Bronchial epithelial cell (primary cell): ENCODE measurements at places on chromosomes 13 and 19. TPM values are rescaled to one million over a fixed set of nuclear protein-coding genes. Genes with fewer than 3 reads are reported as not detected.

DNA sequence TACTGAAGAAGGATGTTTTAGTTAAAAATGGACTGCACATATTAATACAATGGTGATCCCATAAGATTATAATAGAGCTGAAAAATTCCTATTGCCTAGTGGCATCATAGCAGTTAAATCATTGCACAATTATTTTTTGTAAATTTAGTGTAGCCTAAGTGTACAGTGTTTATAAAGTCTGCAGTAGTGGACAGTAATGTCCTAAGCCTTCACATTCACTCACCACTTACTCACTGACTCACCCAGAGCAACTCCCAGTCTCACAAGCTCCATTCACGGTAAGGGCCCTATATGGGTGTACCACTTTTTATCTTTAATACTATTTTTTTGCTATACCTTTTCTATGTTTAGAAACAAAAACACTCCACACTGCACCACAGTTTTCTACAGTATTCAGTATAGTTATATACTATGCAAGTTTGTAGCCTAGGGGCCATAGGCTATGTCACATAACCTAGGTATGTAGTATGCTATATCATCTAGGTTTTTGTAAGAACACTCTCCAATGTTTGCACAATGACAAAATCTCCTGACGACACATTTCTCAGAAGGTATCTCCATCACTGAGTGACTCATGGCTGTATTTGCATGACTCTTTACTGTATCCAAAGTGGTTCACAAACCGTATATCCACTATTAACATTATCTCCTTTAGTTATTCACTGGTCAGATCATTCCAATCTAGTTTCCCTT lies 536.0 kb downstream of the KLF12 start:
- peak; percentile 99 for DNase-seq

Gene DIRAS1
- under 0.01 TPM in 2 replicates for total RNA-seq

DNA sequence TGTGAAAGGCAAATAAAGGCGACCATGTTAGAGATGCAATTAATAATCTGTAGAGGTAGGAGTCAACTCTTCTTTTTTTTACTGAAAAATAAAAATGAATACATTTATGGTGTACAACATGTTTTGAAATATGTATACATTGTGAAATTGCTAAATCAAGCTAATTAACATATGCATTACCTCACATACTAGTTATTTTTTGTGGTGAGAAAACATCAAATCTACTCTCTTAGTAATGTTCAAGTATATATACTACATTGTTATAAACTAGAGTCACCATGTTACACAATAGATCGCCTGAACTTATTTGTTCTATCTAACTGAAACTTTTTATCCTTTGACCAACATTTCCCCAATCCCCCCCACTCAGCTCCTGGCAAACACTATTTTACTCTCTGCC lies 143.2 kb downstream of the POU4F1 start:
- no peak for DNase-seq

- no peak for DNase-seq
Measured at GRCh38 chr19:35337097-35337983, 8.4 kb downstream of the CD22 start.

Gene NPHS1
- not detected in 2 replicates for total RNA-seq

DNA sequence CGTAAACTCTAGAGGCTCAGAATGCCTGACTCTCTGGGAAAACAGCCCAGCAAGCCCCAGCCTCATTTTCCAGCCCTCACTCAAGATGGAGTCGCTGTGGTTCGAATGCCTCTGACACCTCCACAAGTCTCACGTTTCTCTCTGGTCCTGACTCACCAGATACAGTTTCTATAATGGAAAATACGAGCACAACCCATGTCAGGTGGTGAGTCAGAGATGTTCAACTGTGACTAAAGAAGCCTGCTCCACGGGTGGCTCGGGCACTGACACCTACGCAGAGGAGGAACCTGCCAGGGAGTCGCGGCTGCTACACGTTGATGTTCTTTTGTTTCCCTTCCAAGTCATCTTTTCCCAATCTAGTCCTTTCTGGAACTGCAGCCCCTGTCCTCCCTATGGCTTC lies 87.1 kb upstream of the STK24 start:
- DNase-seq: peak; percentile 89

Gene ZNF726
- total RNA-seq: 0.79 and 3.2 TPM in 2 replicates

Gene FAM83E
- total RNA-seq: 21.9 and 62.3 TPM in 2 replicates

- DNase-seq: peak; percentile 5
Measured at GRCh38 chr19:30512176-30513081, 140.2 kb downstream of the ZNF536 start.

Gene IFNL1
- total RNA-seq: not detected in 2 replicates

GRCh38 chr13:69050696-69051095 lies 1056.9 kb upstream of the ATXN8OS start:
- no peak for DNase-seq

GRCh38 chr13:101835920-101836319 lies 383.4 kb downstream of the ITGBL1 start:
- DNase-seq: no peak

- no peak for DNase-seq
Measured at GRCh38 chr13:73879346-73880015, 254.7 kb downstream of the KLF12 start.

DNA sequence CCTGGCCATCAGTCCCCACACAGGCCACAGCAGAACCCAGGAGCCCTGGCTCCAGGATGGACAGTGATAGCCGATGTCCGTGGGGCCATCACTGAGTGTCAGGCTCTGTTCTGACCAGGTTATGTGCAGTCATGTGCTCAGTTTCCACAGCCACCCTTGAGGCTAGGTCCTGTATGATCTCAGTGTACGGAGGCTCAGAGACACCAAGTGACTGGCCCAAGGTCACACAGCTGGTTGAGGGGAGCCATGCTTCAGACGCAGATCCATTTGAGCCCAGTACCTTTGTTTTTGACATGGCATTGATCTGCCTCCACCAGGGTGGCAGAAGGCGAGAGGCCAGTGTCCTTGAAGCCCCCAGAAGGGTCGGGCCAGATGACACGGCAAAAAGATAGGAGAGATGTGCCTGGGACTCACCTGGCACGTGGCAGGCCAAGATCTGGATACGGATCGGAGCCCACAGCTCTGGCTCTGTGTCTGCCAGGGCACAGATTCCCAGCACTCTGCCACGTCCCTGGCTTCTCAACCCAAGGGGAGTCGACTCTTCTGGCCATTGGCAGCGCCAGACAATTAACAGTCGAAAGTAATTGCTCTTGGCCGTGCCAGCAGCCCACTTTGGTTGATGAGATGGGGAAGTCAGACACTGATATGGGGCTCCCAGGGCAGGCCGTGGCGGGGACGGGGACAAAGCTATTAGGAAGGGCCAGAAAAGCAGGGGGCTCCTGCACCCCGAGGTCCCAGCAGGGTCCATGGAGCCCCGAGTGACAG lies 15.6 kb downstream of the EVI5L start:
- DNase-seq: no peak

DNA sequence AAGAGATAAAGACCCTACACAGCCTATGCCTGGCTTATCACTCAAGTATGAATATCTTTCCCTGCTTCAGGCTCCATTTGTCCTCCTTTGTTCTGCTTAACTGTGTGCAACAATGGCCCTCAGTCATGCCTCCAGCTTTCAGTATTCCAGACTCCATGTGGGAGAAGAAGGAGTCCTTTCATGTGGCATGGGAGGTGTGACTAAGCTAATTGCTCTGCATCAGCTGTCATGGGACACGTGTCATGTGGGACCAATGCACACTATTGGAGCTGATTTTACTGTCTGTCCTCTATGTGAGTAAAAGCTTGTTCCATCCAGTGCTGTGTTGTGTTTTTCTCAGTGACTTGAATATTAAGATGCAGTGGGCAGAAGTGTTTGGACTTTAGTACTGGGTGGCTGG lies 1198.3 kb downstream of the OLFM4 start:
- no peak for DNase-seq
